Fibroblast of skin of right biceps (primary cell): ENCODE measurements at places on chromosomes 1 and 21.
A peak's percentile ranks its signal among the peaks of the same experiment; 100 is the strongest.

- DNase-seq, result no peak
Observed at GRCh38 chr1:15154480-15155036, 1.0 kb downstream of the TMEM51 start.

GRCh38 chr1:155324717-155325602 lies 4.3 kb downstream of the RUSC1 start:
- DNase-seq, result peak; percentile 51

- peak; percentile 55 for DNase-seq
Observed at GRCh38 chr1:98277118-98277517, 356.3 kb upstream of the DPYD start.

DNA sequence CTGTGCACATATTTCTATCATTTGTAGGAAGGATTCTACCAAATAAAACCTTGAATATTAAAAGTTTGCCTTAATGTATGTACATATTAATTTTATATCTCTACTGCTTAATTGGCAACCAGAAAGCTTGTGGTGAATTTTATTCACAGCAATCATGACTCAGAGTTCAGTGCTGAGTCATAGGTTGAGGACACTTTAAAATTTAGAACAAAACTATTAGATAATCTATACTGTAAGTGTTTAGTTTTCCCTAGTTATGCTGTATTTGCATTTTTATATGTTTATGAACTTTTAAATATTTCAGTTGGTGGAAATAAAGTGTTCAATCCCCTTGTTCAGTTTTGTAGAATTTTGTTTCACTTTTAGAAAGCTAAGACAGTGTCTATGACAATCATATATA lies 841.5 kb downstream of the KCNT2 start:
- peak; percentile 69 for DNase-seq

DNA sequence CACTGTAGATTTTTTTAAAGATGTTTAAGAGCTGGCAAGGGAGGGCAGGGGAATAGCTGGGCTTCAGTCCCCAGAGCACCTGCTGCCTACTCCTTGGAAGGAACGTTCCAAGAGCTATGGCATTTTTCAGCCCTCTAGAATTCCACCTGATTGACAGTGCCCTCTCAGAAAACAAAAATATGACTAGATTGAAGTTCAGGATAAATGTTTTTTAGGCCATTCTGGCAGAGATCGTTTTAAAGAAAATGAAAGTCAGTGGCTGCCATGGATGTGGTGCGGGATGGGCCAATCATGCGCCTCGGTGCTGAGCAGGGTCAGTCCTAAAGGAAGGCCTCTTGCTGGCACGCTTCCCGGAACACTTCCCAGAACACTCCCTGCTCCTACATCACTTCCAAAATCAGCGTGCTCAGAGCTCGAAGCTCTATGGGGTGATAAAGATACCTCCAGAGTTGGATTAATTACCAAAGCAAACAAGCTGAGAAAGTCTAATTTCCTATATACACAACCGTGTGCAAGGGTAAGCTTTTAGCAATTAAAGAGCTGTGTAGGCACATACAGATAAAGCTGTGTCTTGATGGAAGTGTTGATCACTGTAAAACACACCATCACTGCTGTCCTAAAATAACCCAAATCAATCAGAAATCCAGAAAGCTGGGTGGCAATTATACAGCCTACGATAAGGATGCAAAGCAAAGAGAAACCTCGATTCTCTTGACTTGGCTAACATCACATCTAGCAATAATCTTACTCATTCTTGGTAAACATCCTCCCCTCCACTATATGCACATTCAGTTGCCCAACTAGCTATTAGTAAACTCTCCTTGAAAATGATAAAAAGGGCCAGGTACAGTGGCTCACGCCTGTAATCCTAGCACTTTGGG lies 34.6 kb downstream of the TGFBR3 start:
- peak; percentile 87 for DNase-seq

- DNase-seq, result no peak
Observed at GRCh38 chr1:48917901-48918603, 141.4 kb upstream of the BEND5 start.

- no peak for DNase-seq
Observed at GRCh38 chr1:116099379-116099778, 11.8 kb upstream of the MAB21L3 start.

DNA sequence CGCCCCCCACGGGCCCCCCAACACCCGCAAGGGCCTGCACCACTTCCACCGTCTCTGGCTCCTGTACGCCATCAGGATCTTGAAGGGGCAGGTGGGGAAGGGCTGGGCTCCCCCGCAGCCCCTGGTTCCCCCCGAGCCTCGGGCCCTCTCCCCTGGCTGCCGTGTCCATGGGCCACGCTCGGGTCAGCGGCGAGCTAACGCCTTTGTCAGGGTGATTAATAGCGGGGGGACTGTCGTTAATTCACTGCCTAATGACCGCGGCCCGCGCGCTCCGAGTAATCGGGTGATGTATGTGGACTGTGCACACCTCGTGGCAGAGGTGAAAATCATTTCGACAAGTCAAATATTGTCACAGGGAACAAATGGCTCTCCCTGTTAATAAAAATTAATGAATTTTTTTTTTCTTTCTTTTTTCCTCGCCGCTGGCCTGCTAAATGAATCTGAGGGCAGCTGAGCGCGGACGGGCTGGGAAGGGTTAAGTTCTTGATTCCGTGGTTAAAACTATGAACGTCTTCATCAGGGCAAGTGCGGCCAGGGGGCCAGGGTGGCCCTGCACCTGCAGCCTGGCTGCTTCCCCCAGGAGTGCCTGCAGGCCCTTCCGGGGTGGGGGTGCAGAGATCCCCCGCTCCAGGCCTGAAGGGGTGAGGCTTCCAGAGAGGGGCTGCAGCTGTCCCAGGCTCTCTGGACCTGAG lies 100.8 kb downstream of the PRDM16 start:
- DNase-seq, result no peak

DNA sequence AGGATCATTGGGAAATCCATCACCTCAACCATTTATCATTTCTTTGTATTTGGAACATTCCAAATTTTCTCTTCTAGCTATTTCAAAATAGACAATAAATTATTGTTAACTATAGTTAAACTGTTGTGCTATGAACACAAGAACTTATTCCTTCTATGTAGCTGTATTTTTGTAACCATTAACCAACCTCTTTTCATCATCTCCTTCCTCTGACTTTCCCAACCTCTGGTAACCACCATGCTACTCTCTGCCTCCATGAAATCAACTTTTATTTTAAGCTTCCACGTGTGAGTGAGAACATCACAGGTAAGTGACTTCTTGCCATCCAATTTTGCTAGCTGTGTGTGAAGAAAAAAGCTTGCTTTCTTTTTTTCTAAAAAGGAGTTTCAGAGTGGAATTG lies 418 bp downstream of the IFI44L start:
- DNase-seq, result no peak

DNA sequence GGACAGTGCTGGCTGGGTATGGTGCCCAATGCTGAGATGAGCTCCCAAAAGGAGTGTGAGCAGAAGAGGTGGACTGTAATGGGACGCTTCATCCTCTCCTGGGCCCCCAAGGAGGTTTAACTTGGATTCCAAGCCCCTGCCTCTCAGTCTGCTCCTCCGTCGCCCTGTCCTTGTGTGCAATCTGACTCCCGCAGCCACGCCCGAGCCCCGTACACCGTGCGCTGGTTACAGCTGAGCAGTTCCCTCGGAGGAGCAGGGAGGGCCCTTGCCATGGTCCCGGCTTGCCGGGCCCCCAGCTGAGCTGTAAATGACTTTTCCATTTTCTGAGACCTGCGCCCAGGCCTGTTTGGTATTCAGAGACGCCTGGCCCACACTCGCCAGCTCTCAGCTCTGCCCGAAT lies 53.7 kb downstream of the PAX7 start:
- DNase-seq, result no peak

DNA sequence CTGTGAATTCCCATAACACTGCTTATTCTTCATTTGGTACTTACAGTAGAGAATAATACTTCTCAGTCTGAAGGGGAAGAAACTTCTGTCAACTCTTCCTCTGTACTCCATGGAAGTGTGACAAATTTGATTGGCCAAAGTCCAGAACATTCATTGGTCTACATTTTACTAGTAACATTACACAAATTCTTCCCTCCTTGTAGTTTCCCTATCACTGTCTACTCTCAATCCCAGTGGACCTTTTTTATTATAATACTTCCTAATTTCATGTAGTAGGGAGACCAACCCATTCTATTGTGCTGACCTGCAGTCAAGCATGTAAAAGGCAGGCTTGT lies 74.7 kb downstream of the ALG6 start:
- peak; percentile 47 for DNase-seq

DNA sequence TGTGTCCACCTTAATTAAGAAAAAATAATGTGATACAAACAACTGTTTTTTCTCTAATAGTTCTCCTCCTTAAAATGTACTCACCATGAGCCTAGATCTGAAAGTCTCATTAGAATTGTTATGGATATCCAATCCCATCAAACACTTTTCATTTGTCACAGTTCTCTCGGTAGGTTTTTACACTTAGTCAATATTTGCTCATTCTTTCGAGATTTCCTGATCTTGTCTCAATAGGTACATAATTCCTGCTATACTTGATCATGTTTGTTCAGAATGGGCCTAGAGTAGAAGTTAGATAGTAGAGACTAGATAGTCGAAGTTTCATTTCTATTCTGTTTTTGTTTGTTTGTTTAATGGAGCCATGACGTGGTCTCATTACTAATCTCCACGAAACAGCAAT lies 2005.7 kb downstream of the NCAM2 start:
- DNase-seq, result no peak

DNA sequence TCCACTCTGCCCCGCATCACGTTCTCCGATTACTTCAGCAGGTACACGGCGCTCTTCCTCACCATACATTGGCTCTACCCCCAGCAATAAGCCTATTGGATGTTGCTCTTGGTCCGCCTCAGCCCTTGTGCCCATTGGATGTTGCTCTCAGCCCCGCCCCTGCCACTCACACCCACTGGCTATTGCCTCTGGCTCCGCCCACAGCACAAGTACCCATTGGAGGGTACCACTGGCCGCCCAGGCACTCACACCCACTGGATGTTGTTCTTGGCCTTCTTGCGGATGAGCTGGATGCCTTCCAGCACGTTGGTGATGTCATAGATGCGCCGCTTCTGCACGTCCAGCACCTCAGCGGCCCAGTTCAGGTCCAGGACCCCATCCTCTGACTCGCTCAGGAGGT lies 9.4 kb downstream of the E2F2 start:
- no peak for DNase-seq

GRCh38 chr1:63984257-63984929 lies 210.6 kb downstream of the ROR1 start:
- peak; percentile 65 for DNase-seq

- DNase-seq, result no peak
Observed at GRCh38 chr1:90671251-90671650, 45.9 kb downstream of the BARHL2 start.

GRCh38 chr1:151510957-151511635 lies at the start of gene CGN:
Gene CGN, plus strand, starts transcription at chr1:151511387. Its CDS starts 7,133 bp downstream, at chr1:151518520.
- DNase-seq, result peak; percentile 45

DNA sequence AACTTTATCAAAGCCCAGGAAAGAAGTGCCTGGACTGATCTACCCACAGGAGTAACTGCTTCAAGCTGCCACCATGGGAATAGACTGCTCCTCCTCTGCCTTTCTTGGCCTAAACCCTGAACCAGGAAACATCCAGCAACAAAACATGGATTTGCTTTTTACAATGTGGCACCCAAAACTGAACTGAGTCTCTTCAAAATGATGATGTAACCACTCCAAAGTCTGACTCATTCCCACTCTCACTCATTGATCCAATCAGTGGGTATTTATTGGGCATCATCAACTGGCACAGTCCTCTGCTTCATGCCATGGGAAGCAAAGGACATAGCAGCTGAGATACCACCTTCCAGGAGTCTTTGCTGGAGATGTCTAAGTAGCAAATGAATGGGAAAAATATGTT lies 23.5 kb downstream of the CYP4A22 start:
- no peak for DNase-seq

GRCh38 chr1:9575486-9575885 lies 13.2 kb upstream of the TMEM201 start:
- DNase-seq, result no peak

GRCh38 chr1:5927506-5928370 lies 64.5 kb downstream of the NPHP4 start:
- DNase-seq, result no peak

GRCh38 chr1:66282343-66282852 lies 251.6 kb upstream of the SGIP1 start:
- peak; percentile 86 for DNase-seq

DNA sequence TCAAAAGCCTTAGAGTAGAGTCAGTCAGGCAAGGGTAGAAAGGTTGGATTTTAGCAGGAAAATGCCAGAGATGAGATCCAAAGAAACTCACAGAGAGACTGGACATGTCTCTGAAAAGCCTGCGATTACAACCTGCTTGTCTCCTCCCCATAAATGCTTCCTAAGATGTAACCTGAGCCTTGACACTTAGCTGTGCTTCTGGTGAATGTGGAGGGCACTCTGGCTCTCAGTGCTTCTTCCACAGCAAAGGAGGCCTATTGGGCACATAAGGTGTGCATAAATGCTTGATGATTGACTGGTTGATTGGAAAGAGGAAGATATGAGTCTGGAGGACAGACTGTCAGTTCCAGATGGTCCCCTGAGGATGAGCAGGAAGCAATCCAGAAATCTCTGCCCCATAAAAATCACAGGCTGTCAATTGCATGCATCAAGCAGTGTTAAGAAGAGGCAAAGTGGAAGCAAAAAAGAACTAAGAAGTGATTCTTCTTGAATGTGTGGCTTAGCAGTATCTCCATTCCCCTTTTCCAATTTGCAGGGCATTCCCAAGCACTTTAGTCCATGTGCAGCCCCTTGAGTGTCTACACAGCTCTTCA lies 236.2 kb upstream of the RRP15 start:
- DNase-seq, result no peak

DNA sequence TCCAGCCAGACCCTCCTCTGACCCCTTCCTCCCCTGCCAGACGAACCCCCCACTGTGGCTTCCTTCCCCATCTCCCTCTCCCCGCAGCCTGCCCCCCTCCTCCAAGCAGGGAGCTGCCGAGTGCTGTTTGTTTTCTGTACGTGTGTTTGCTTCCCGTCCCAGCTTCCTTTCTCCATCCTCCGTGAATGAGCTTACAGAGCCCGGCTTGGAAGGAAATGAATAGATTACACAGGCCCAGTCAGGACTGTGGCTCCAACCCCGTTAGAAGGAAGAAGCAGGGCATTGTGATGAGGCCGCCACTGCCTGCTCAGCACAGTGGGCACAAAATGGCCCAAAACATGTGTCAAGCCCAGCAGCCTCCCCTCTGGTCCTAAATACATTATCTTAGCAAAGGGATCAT lies 123.2 kb downstream of the IGSF21 start:
- no peak for DNase-seq

GRCh38 chr1:12009318-12009947 lies 9.9 kb upstream of the MIIP start:
- no peak for DNase-seq

GRCh38 chr1:219244864-219245263 lies 71.2 kb downstream of the LYPLAL1 start:
- DNase-seq, result no peak

- no peak for DNase-seq
Observed at GRCh38 chr1:201515895-201516294, 9.0 kb upstream of the CSRP1 start.

DNA sequence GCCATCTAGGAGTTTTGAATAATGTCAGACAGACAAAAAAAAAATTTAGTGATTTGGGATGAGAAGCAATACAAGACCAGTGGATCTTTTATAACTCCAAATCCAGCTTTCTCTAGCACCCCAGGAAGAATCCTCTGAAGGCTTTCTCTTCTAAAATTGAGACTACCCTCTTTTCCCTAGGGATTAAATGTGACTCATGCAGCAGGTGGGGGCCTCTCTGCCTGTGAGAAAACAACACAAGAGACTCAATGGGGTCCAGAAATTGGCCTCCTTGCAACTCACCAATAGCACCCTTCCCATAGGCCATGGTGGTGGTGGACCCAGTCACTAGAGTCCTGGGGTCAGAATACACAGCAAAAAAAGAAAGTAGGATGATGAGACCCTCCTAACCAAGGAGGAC lies 120.3 kb upstream of the ATP1A1 start:
- DNase-seq, result no peak
